ENCODE measurements at places on chromosomes 5 and 9.

DNA sequence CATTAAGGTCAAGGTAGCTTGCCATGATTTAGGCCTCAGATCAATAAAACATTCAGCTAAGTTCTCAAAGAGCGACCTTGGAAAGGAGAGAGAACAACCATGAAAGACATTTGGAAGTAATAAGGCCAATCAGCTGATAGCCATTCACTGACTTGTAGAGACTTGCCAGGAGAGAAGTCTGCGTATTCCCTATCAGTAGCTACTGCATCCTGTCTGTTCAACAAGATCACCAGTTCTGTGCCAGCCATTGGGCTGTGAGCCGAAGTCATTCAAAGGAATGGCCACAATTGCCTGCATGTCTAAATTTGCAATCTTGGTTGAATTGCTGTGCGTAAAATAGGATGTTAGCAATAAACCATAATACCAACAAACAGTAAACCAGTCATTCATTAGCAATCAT lies 219.8 kb downstream of the FBXL7 start:
- no peak for DNase-seq

GRCh38 chr5:2311851-2312250 lies 429.1 kb upstream of the IRX4 start:
- no peak for DNase-seq

GRCh38 chr9:76662476-76663281 lies 101.6 kb upstream of the PCA3 start:
- DNase-seq = no peak

DNA sequence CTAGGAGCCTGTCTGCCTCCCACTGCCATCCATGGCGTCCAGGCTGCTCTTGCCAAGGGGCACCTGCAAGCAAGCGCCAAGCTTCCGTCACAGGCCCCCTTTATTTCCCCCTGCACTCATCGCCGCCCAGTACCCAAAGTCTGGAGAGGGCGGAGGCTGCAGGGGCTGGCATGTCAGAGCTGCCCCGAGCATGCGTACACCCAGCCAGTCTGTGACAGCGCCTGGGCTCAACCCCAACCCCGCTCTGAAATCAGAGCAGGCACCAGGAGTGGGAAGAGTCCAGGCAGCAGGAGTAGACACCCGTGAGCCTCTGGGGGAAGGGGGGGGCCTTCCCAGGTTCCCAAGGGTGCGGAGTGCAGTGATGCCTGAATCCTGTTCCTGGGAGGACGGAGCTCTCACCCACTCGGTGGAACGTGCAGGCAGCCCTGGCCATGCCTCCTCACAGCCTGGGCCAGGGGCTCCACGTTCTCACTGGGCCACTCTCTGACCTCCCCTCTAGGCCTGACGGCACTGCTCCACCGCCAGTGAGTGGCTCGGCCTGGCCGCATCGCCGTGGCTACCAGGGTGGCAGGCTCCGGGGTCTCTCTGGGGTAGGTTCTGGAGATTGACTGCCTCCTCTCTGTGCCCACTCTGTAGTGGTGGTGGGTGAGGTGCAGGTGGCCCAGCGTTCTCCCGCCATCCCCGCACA lies 469.0 kb downstream of the CDH9 start:
- no peak for DNase-seq

DNA sequence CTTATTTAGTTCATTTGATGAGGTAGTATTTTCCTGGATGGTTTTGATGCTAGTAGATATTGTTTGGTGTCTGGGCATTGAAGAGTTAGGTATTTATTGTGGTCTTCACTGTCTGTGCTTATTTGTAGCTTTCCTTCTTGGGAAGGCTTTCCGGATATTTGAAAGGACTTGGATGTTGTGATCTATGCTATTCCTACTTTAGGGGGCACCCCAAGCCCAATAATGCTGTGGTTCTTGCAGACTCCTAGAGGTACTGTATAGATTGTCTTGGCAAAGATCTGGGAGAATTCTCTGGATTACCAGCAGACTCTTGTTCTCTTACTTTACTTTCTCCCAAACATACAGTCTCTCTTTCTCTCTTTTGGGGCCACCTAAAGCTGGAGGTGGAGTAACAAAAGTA lies 315.7 kb downstream of the MAT2B start:
- DNase-seq = peak; percentile 18

DNA sequence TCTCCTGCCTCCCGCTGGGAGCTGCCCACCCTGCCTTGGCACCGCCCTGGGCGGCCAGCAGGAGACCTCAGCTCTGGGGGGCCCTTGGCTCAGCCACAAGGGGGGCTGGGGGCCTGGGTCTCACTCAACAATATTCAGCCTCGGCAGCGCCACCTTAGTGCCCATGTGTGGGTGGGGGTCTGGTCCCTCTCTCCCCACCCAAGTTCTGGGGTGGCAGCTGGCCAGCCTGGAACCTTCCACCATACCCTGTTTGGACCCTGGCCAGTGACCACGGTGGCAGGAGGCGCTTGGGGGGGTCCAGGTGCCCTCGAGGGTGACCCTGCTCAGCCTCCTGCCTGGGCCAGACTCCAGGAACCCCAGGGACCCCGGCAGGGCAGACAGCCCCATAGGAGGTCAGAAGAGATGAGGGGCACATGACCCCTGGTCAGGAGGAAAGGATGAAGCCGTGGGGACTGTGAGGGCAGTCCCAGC lies 22.2 kb downstream of the NKD2 start:
- no peak for DNase-seq

DNA sequence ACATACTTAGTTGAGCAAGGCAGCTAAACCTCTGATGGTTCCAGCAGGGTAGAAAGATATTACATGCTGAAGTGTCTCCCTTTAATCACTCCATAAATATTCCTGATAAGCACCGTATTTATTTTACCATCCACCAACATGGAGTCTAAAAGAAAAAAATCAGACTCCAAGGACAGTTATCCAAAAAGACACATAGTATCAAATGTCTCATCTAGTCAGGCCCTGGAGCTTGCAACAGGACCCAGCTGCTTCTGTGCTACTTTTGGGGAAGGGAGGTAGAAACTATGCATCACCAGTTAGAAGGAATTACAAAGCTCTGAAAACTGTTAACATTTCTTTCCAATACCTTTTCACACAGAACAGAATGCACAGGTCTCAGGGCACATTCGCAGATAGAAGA lies 88.1 kb downstream of the S1PR3 start:
- DNase-seq = peak; percentile 8

- no peak for DNase-seq
These were observed 39.3 kb downstream of the NTNG2 start for GRCh38 chr9:132201139-132201538.

GRCh38 chr9:126842220-126842842 lies 18.1 kb upstream of the ZBTB34 start:
- DNase-seq = no peak

Data from fibroblast of skin of right quadriceps (primary cell).